ENCODE measurements at places on chromosomes 7 and 10.

DNA sequence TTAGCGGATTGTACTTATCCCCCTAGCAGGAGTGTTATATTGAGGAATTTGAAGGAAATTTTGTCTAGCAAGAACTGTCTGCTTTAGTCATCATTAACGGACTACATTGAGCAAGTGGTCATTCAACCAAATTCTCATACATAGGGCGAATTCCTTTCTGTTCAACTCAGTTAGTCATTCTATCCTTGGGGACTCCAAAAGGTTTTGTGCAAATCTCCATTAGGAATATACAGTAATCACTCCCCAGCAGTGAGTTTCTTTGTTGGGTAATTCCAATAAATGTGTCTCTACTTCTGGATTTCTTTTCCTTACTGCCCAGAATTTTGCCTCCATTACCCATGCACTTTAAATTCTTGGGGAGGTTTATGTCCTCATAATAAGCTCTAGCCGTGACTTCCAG is 51.1 kb downstream of the EPDR1 start:
- DNase-seq = no peak

GRCh38 chr7:95478272-95479037 is 7.3 kb upstream of the ASB4 start:
- no peak for DNase-seq

GRCh38 chr7:151366880-151367222 is 25.2 kb downstream of the NUB1 start:
- DNase-seq = no peak

DNA sequence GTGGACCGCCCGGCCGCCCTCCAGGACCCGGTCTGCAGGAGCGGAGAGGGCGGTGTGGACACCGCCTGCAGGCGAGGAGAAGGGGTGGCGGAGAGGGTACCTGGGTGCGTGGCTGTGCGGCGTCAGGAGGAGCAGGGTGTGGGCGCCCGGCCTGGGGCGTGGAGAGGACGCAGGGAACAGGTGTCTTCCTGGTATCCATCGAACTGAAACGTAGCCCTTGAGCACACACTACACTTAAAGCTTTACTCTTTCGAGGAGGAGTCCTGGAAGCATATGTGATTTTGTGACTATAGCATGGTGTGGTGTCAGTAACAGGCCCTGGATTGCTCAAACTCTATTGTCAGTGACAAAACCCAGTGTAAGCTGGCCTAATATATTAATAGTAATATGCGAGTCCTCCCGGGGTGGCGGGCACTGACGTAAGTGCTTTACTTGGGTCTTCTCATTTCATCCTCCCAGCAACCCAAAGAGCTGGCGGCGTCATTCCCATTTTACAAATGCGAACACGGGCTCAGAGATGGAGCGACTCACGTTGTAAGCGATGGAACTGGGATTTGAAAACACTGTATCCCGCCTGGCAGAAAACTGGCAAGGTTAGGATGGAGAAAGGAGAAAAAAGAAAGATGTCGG is 508 bp upstream of the TECPR1 start:
- no peak for DNase-seq

- no peak for DNase-seq
Observed at GRCh38 chr10:72277340-72277995, 3.7 kb downstream of the DDIT4 start.

DNA sequence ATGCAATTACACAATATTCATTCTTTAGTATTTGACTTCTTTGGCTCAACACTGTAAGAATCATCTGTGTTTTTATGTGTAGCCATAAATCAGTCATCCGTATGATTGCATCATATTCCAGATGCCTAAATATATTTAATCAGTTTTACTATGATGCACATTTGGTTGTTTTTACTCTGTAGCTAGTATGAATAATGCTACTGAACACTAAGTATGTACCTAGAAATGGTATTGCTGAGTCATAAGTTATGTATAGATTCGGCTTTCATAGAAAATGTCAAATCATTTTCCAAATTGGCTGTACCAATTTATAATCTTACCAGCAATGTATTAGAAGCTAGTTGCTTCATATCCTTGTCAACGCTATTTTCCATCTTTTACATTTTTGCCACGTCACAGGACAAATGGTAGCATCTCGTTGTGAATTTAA is 197.3 kb upstream of the PLXNA4 start:
- DNase-seq = no peak

GRCh38 chr7:49308787-49309186 is 384.4 kb downstream of the CDC14C start:
- no peak for DNase-seq

DNA sequence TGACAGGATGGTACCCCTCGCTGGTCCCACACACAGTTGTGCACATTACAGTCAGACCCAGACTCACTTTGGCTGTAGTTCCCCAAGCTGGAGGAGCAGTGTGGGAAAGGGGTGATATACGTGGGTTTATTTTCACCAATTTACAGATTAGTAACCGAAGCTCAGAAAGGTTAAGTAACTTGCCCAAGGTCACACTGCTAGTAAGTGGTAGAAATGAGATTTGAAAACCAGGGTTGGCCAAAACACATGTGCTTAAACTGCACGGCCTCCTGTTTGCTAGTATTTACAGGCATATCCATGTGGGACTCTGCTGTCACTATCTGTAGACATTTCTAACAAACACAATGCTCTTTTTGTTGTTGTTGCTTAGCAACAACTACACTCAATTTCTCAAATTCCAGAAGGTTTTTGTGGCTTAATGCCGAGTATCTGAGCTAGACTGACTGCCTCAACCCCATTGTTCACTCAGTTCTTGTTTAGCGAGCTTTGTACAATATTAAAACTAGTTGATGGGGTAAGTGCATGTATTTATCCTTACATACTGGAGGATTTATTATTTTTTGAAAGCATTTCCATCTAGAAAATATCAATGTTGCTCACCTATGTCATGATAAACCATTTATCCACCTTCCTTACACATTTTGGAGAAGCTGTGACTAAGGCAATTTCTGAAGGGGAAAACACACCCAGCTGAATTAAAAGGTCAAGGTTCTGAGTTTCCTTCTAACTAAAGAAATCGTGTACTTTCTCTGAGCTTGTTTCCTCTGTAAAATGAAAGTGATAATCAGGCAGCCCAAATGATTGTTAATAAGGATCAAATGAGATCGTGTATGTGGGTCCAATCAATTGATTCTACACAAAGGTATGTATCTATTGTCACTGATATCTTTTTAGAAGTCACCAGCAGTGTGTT is 5.3 kb upstream of the TMEM139 start:
- DNase-seq = no peak

- no peak for DNase-seq
Observed at GRCh38 chr7:120959929-120960484, 9.4 kb downstream of the ING3 start.

- peak; percentile 69 for DNase-seq
Observed at GRCh38 chr10:132707121-132707775, 78.7 kb downstream of the NKX6-2 start.

DNA sequence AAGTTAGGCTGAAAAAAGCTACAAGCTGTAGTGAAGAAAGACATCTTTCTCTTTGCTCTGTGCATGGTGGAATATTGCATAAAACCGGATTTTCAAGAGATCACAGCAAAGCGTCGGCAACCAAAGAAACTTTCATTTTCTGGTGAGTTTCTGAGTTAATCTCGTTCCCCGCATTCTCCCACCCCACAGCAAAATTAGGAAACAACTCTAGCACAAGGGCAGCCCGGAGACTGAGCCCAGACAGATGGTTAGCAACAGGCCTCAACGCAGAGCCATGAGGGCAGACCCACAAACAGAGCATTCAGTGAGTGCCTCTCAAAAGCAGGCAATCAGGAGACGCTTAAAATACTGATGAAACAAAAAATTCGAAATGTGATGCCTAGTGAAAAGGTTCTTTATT is 396.1 kb upstream of the KLF6 start:
- no peak for DNase-seq

- DNase-seq = no peak
Observed at GRCh38 chr7:155395176-155395797, 62.6 kb upstream of the EN2 start.

DNA sequence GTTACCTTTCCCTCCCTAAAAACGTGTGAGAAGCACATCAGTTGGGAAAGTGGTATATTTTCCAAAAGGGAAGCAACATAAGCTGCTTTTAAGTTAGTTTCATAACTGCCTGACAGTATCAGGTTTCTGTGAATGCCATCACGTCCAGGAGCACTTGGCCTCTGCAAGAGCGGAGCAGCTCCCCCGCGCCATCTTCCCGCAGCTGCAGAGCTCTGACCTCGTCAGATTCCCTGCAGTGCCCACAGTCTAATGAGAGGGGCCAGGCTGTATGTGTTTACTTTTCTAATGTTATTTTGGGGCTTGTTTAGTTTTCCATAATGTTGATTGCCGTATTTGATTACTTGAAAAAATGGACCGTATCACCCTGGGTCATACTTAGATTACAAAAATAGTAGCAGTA is 74.2 kb downstream of the MGMT start:
- DNase-seq = no peak

- DNase-seq = no peak
Observed at GRCh38 chr10:43131906-43132305, 6.3 kb upstream of the CSGALNACT2 start.

DNA sequence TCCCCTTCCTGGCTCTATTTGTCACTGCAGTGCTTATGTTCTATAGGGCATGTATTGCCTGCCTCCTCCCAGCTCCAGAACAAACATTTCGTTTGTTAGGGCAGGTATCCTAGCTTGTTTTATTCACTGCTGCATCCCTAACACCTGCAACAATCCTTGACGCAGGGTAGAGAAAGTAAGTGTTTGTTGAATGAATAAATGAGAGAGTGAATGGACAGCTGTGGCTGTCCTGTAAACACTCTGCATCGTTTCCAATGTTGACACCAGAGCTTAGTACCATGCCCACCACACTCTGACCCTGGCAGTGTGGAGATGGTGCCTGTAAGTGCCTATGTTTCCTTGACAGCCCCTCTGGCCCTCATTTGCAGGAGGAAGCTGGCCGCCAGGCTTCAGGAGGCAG is 21.0 kb downstream of the MYH16 start:
- no peak for DNase-seq

GRCh38 chr7:127741764-127742375 is 89.9 kb downstream of the SND1 start:
- DNase-seq = no peak
